ENCODE measurements at places on chromosomes 1 and 21.

GRCh38 chr21:34724857-34725195 is 56.0 kb downstream of the CLIC6 start:
- DNase-seq = no peak

DNA sequence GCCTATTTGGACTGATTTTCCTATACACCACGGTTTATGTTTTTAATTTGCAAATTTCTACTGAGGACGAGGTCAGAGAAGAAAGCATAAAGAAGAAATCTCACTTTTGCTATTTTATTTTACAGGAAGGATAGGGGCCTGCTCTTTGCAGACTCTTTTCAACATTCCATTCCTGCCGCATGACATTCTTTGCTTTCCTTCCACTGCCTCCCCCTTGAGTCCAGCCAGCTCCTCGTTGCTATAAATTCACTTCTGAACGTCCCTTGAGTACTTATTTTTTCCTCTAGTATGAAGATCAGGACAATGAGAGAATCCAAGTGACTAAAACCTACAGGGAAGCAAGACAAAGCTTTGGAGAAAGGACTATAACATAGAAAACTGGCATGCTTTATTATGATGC is 53.4 kb upstream of the PTGFR start:
- DNase-seq = no peak

- no peak for DNase-seq
These were observed 125.1 kb downstream of the CRB1 start for GRCh38 chr1:197393105-197393504.

- DNase-seq = no peak
These were observed 56.3 kb downstream of the PRPF38A start for GRCh38 chr1:52460694-52461093.

DNA sequence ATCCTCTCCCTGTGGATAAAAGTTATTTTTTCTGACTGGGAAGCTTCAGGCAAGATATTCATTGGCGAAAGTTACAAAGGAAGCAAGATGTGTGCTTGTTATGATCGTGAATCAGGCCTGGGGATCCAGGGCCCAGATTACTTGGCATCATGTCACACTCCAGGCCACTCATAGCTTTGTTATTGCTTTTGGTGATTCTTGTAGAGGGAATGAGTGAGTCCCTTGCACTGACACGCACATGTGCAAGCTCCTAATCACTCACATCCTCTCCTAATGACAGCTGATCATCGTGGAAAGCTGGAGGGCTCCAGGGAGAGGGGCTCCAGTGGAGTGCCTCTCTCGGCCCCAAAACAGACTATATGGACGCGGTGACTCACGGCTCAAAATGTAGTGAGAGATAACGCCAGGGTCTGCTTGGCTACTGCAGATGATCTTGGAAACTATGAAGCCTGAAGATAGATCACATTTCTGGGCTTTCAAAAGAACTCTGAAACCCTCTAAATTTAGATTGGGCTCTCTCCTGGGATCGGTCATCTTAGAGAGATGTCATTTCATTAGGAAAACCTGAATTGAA is 481.1 kb upstream of the USP24 start:
- no peak for DNase-seq

- no peak for DNase-seq
These were observed 2.1 kb downstream of the TAF5L start for GRCh38 chr1:229623838-229624237.

GRCh38 chr1:208084764-208085163 is 159.4 kb downstream of the PLXNA2 start:
- DNase-seq = no peak

DNA sequence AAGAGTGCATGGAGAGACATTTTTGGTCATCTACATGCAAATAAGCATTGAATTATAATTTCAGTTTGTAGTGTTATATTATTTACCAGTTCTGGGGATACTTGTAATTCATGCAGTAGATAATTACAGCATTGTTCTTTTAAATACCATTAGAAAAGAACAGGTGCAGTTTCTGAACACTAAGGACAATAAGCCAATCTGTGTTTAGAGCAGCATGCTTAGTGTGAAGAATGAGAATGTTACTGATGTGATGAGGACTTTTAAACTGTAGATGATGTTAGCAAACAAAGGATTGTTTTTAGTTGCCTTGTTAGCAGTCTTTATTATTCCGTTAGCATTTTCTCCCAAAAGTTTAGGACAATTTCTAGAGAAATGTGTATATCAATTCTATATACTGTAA is 348.3 kb downstream of the BRINP3 start:
- no peak for DNase-seq

GRCh38 chr1:151340870-151341754 is 5.9 kb downstream of the RFX5 start:
- DNase-seq = peak; percentile 55

DNA sequence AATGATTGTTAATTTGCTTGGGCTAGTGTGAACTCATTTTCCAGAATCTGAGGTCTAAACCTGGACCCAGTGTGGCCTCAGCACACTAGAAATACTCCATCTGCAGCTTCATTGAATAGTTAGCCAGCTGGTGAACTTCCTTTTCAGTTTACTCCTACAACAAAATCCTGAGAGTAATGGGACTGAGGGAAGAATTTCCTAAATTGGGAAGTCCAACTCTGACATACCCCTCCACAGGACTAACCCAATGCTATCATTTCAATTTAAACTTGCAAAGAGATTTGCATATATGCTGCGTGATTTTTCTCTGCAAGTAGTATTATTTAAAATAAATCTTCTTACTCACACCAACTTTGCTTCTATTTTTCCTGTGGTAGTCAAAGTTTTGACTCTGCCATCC is 27.8 kb upstream of the PIGC start:
- DNase-seq = no peak

GRCh38 chr21:29376556-29376955 is 77.8 kb downstream of the BACH1 start:
- peak; percentile 51 for DNase-seq

DNA sequence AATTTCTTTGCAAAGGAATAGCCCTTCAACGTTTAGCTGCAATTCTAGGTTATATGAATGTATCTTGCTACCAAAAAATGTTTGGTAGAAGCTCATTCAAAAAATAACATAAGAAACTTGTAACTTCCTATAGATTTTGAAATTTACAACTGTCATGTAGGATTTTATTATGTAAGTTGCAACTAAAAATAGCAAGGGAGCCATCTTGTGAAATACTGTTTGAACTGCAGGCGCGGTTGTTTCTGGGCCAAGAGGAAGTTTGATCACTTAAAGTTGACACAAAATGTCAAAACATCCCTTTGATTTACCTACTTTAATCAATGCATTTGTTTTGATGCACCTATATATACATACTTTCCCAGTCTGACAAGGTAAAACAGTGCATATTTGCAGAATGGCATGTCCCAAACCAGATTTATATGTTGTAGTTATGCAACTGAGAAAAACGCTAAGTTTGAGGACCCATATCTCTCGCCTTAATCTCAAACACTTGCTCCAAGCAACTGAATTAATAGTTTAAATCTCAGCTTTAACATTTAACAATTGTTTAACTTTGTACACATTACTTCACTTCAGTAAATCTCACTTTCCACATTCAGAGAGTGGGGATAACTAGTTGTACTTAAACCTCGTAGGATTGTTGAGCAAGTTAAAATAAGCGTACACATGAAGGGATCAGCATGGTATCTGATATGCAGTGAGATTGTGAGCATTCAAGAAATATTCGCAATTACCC is 63.9 kb downstream of the KCNK2 start:
- no peak for DNase-seq

DNA sequence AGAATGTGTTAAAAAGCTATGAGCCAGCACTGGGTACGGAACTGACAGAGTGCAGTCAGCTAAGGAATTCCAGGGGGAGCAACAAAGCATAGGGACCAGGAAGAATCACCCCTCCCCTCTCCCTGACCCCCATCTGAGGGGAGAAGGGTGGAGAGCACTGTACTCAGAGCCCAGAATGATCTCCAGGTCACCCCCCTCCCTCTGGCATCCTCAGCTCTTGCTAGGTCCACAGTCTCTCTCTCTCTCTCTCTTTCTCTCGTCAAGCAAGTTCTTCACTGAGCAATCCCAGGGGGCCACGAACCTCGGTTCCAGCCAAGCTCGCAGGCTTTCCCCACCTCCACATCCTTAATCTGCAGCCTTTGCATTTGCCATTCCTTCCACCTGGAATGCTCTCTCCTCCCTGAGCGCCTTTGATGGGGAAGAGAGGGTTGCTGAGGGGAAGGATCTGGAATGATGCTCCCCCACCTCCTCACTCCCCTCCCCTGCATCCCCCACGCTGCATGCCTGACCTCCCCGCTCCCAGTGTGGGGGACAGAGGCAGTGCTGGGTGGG is 6.7 kb upstream of the WASF2 start:
- DNase-seq = no peak

- DNase-seq = no peak
These were observed 7.1 kb upstream of the PTTG1IP start for GRCh38 chr21:44880405-44881197.

- no peak for DNase-seq
These were observed 9.1 kb upstream of the EXO1 start for GRCh38 chr1:241838897-241839296.

DNA sequence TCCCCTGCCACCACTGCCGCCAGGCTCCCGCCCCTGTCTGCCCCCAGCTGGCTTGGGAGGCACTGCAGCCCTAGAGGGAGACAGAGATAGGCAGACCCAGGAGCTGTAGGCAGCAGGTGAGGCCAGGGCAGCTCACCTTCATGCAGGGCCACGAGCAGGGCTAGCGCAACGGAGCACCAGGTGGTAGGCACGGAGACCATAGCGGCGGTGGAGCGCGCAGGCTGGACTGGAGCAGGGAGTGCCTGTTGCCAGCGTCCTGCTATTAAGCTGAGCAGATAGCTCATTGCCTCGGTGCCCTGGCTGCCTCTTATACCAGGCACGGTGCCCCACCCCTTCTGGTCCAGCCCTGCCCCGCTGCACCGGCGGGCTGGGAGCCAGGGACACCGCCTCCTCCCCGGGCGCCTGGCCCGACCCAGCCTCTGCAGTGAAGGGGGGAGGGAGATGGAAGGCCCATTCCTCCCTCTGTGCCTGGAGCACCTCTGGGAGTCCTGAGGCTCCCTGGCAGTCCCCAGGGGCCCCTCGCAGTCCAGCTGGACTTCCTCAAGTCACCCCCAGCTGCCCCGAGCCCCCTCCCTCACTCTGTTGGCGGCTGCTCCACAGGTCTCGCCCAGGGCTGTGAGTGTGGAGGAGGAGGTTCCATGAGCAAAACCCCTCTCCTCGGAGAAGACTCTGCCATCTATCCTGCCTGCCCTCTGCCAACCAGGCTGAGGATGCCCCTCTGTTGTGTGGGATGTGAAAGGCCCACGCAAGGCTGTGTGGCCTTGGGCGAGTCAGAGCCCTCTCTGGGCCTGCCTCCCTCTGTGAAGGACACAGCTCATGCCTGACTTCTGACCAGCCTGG is at the start of gene EDN2:
EDN2 (minus strand) TSS at position 282 of the 840 bp plus-strand sequence; CDS start at position 200, 82 bp downstream.
- DNase-seq = no peak

DNA sequence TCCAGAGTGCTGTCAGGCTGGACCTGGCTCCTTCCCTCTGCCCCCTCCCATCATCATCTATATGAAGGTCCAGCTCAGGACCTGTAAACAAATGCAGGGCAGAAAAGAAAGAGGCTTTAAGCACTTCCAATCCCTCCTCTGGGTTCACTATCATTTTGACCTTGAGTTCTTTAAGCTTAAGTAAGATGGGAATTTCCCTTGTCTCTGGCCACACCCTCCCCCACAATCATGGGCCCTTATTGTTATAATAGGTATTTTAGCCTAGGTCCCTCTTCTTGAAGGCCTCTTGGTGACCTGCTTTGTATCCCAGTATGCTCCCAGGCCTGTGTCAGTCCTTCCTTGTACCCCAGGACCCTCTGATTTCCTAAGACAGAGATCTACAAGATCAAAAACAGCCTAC is 45.1 kb upstream of the EPS15 start:
- DNase-seq = peak; percentile 22

DNA sequence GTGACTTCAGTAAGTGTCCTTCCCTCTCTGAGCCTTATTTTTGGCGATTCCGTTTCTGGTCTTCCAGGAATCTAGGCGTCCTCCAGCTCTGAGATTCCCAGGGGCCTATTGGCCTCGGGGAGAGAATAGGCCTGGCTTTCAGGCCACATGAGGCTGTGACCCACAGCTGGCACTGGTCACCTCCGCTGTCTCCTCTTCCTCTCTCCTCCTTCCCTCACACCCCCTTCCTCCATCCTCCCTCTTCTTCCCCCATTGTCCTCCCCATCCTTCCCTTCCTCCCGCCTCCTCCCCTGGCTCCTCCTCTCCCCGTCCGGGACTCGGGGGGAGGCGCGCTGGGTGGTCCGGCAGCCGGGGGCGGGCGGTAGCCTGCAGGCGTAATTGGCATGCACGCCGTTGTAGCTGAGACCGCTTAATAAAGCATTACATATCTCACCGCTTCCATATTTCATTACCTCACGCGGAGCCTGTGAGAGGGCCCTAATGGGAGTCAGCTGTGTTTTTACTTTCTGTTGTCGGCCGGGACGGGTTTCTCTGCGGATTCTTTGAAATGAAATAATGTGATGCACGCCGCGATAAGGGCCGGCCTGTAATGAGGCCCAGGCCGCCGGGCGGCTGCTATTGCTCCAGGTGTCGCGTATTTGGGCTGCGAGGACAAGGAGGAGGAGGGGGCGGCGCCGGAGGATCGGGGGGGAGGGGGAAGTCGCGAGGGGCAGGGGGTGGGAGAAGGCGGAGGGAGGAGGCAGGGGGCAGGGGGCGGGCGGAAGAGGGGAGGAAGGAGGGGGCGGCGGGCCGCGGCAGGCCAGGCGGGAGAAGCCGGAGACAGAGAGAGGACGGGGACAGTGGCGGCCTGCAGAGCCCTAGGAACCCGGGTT is 95.3 kb downstream of the FOXD2 start:
- DNase-seq = no peak

- no peak for DNase-seq
These were observed 371 bp upstream of the ODF2L start for GRCh38 chr1:86396498-86396890.

- no peak for DNase-seq
These were observed 408.5 kb downstream of the PTPRU start for GRCh38 chr1:29644812-29645211.

DNA sequence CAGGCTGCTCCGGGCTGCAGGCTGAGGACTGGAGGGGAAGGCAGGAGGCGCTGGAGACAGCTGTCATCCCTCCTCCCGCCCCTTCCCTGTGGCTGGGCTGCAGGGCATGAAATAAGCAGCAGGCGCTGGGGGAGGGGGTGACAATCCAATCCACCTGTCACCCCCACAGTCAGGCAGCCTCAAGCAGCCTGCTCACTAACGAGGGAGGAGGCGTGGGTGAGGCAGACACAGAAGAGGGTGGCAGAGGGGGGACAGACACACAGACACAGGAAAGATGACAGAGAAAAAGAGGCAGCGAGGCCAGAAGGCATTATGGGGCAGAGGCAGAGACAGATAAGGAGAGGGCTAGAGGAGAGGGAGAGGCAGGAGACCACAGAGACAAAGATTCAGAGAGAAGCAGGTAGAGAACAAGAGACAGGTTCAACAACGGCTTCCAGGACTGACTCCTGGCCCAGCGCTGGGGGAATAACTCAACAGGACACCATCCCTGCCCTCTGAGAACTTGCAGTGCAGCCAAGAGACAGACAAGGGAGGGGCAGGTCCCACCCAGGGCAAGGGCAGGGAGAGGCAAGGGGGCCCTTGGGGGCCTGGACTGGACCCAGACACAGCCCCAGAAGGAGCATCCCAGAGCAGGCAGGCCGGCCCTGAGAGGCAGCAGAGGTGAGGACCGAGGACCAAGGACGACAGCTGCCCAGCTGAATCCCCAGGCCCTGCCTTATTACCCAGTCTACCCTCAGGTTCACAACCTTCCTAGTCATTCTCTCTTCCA is 11.2 kb downstream of the MEF2D start:
- peak; percentile 53 for DNase-seq
